ENCODE measurements at places on chromosomes 1 and 21. TPM values are rescaled to one million over a fixed set of nuclear protein-coding genes. Genes with fewer than 3 reads are reported as not detected.
A peak's percentile ranks its signal among the peaks of the same experiment; 100 is the strongest.

The DMRTA2 gene
- total RNA-seq = not detected

The ORC1 gene
- total RNA-seq = not detected

The RHCE gene
- total RNA-seq = not detected

The SRGAP2C gene
- total RNA-seq = 9.3 TPM

The FAM72C gene
- 0.52 TPM for total RNA-seq

The S100A13 gene
- total RNA-seq = 65.3 TPM

The DNMT3L gene
- total RNA-seq = not detected

The SIPA1L2 gene
- total RNA-seq = 8.6 TPM

The CASZ1 gene
- 9.3 TPM for total RNA-seq

DNA sequence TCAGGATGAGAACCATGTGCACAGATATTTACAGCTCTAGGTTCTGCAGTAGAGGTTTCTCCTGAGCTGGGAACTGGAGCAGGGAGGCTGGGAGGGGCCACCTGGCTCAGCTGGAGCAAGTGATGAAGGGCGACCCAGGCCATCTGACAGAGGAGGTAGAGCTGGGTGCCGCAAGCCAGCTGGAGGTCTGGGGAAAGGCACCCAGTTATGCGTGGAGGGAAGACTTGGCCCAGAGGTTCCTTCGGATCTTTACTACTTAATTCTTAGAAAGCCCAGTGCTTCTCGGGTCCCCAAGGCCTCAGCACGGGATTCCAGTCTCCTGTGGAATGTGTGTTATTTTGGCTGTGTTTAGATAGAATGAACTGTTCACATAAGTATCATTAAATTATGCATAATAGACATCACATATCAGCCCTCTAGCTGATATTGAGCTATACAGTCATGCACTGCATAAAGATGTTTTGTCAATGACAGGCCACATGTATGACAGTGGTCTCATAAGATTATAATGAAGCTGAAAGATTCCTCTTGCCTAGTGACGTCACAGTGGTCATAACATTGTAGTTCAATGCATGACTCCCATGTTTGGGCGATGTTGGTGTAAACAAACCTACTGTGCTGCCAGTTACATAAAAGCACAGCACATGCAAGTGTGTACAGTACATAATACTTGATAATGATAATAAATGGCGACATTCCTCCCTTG, 245.1 kb downstream of the RHOU start:
- no peaks in the 10 kb centered on the region for H3K36me3 ChIP-seq
- no peak overlapping the region for H3K27ac ChIP-seq
- no peak for DNase-seq
- H3K4me3 ChIP-seq = no peak overlapping the region
- peaks cover 9% of the 10 kb centered on the region for H3K4me1 ChIP-seq
- H3K27me3 ChIP-seq = no peaks in the 10 kb centered on the region

- H3K36me3 ChIP-seq = no peaks in the 10 kb centered on the region
- no peak overlapping the region for H3K4me3 ChIP-seq
- peaks cover 3% of the 10 kb centered on the region for H3K4me1 ChIP-seq
- H3K27ac ChIP-seq = peak overlapping the region; percentile 2
- no peaks in the 10 kb centered on the region for H3K27me3 ChIP-seq
- no peak for DNase-seq
Observed at GRCh38 chr1:236009857-236010256, 55.0 kb downstream of the NID1 start.

- H3K27me3 ChIP-seq = no peaks in the 10 kb centered on the region
- DNase-seq = no peak
- H3K4me1 ChIP-seq = peaks cover 4% of the 10 kb centered on the region
- H3K36me3 ChIP-seq = no peaks in the 10 kb centered on the region
Observed at GRCh38 chr1:202343652-202344349, 2.1 kb upstream of the UBE2T start.

- no peak overlapping the region for H3K4me3 ChIP-seq
- no peak overlapping the region for H3K27ac ChIP-seq
- no peak for DNase-seq
- no peaks in the 10 kb centered on the region for H3K36me3 ChIP-seq
- H3K27me3 ChIP-seq = no peaks in the 10 kb centered on the region
Observed at GRCh38 chr1:114495486-114495885, 15.5 kb downstream of the TRIM33 start.

- no peak overlapping the region for H3K4me3 ChIP-seq
- H3K4me1 ChIP-seq = peaks cover 15% of the 10 kb centered on the region
- no peaks in the 10 kb centered on the region for H3K36me3 ChIP-seq
- no peaks in the 10 kb centered on the region for H3K27me3 ChIP-seq
Observed at GRCh38 chr1:65213271-65214023, 65.4 kb downstream of the AK4 start.

DNA sequence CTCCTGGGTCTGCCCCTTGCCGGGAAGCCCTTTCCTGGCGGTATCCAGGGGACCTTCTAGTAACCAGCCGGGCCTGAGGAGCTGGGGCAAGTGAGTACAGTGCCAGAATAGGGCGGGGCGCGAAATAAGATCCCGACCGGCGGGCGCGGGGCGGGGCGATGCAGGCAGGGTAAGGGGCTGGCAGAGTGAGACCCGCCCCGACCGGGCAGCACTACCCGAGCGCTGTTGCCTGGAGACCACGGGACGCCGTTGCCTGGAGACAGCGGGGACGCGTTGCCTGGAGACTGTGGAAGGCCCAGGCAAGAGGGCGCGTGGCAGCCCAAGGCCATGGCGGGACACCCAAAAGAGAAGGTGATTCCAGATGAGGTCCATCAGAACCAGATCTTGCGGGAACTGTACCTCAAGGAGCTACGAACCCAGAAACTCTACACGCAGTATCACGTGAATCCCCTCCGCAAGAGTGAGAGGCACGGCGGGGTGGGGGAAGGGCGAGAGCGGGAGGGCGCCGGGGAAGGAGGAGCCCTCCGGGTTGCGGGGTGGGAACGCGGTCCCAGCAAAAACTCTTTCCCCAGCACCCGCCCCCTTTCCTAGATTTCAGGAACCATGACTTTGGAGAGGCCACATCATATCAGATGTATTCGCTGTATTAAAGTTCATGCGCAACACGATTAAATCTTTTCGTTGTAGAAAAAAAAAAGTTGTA, 24.3 kb downstream of the EBNA1BP2 start:
- DNase-seq = peak; percentile 85
- no peak overlapping the region for H3K4me3 ChIP-seq
- peaks cover 9% of the 10 kb centered on the region for H3K4me1 ChIP-seq

DNA sequence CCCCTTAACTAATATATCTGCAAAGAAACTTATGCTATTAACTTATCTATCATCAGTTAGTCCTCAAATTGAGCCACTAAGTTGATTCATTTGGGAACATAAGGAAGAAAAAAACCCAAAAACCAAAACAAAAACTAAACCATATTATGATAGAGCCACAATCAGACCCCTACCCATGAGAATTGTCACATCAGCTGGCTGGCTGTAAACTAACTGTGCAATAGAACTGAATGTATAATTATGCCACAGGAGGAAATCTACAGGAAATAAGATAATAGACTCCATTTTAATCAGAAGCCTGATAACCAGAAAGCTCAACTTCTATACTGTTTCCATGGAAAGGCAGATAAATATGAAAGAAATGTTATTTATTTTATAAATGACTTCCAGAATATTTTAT, 110.0 kb downstream of the RGL1 start:
- no peak for DNase-seq
- peaks cover 7% of the 10 kb centered on the region for H3K4me1 ChIP-seq
- no peak overlapping the region for H3K4me3 ChIP-seq

DNA sequence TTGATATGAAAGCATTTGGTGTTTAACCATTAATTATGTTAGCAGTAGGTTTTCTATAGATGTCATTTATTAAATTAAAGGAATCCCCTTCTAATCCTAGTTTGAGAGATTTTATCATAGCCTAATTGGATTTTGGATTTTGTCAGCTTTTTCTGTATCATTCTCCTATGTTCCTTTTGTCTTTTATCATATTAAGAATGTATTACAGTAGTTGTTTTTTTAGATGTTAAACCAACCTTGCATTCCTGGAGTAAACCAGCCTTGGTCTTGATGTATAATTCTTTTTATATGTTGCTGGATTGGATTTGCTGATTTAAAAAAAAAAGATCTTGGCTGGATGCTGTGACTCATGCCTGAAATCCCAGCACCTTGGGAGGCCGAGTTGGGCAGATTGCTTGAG, 5.6 kb downstream of the SETDB1 start:
- peaks cover 25% of the 10 kb centered on the region for H3K4me1 ChIP-seq
- DNase-seq = no peak
- H3K36me3 ChIP-seq = peaks cover 5% of the 10 kb centered on the region
- H3K4me3 ChIP-seq = no peak overlapping the region
- no peaks in the 10 kb centered on the region for H3K27me3 ChIP-seq
- no peak overlapping the region for H3K27ac ChIP-seq

DNA sequence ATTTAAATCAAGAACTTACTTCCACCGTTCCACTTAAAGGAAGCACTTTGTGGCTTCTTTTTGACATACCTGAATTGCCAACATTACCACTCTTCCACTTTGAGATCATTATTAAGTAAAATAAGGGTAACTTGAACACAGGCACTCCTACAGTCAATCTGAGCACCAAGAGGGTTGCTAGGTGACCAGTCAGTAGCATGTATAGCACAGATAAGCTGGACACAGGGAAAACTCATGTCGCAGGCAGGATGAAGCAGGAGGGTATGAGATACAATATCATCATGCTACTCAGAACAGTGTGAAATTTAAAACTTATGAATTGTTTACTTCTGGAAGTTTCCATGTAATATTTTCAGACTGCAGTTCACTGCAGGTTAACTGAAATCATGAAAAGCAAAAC, 47.0 kb upstream of the RAP1GAP start:
- no peaks in the 10 kb centered on the region for H3K36me3 ChIP-seq
- H3K27ac ChIP-seq = no peak overlapping the region
- H3K4me1 ChIP-seq = no peaks in the 10 kb centered on the region
- DNase-seq = no peak
- no peaks in the 10 kb centered on the region for H3K27me3 ChIP-seq

GRCh38 chr1:207619871-207620542, 24.9 kb upstream of the CR1L start:
- H3K4me3 ChIP-seq = no peak overlapping the region
- no peaks in the 10 kb centered on the region for H3K36me3 ChIP-seq
- H3K27me3 ChIP-seq = no peaks in the 10 kb centered on the region
- H3K4me1 ChIP-seq = no peaks in the 10 kb centered on the region

DNA sequence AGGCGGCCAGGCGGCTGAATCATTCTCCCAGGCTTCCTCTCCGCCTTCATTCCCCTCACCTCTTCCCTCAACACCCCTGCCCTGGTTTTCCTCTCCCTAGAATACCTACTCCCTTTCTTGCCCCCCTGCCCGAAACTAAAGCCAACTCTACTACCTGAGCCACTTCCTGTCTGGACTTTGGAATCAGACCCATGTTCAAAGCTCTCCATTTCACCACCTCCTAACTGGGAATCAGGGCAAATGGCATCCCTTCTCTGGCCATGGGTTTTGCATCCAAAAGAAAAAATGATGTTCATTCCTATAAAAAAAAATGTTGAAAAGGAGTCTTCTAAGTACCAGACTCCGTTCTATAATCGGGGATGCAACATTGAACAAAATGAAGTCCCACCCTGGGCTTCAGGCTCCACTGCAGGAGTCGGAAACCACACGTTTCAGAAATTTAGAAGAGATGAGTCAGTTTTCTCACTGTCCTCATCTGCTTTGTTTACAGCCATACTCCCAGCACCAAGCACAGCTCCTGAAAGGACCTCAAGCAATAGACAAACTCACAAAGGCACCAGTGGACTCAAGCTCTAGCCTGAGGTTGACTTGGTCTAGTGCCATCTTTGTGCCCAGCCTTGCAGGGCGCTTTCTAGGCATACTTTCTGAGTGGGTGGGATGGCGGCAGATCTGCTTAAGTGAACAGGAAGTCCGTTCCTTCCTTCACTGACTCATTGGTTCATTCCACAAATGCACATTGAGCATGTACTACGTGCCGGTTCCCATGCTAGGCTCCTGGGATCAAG, 176.2 kb downstream of the IGSF21 start:
- no peaks in the 10 kb centered on the region for H3K27me3 ChIP-seq
- H3K4me1 ChIP-seq = no peaks in the 10 kb centered on the region
- no peak for DNase-seq
- no peak overlapping the region for H3K4me3 ChIP-seq

DNA sequence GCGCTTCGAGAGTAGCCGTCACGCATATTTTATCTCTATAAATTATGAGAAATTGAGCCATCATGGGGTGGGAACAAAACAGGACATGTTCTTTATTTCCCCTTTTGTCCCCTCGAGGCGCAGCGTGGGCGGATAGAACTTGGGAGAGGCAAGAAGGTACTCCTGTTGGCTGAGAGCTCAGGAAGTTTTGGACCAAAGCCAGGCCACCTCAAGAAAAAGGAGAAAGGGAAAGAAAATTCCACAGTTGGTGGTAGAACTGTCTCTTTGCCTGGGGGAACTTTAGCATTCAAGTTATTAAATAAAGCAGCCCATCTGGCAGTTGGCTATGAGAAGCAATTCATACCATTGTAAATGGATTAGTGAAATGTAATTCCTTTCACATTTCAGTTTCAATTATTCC, 76.4 kb upstream of the DSCAM start:
- H3K4me3 ChIP-seq = no peak overlapping the region
- no peaks in the 10 kb centered on the region for H3K4me1 ChIP-seq
- H3K27me3 ChIP-seq = no peaks in the 10 kb centered on the region
- no peaks in the 10 kb centered on the region for H3K36me3 ChIP-seq

DNA sequence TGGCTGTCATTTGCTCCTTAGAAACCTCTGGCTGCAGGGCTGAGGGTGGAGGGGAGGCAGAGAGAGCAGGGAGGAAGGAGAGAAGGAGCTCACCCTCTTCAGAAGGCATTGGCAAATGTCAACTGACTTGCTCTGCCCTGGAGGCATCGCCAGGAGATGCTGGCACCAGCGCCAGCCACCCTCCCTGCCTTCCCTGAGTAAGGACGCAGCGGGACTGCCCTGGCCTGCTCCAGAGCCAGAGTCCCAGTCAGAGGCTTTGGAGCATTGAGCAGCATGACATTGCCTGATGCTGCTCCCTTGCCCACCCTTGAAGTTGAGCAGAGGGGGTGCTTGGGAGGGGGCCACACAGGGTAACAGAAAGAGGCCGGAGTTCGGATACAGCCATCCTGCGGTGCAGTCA, 62.3 kb downstream of the DISP3 start:
- H3K4me3 ChIP-seq = no peak overlapping the region
- no peaks in the 10 kb centered on the region for H3K4me1 ChIP-seq
- no peaks in the 10 kb centered on the region for H3K36me3 ChIP-seq
- no peak for DNase-seq
- no peak overlapping the region for H3K27ac ChIP-seq
- no peaks in the 10 kb centered on the region for H3K27me3 ChIP-seq

DNA sequence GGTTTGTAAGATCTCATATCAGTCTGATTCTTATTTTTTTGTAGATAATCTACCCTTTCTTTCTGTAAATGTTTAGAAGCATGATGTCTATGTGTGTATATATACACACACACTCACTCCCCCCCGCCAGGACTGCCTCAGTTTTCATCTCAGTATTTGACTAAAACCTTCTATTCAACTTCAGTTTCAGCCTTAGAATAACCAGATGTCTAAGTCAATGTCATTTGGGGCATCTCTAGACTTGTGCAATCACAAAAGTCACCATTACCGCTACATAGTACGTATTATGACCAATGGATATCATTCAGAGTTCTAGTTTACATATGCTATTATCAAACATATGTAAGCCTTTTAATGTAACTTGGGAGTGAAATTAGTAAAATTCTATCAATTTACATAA, 53.3 kb upstream of the BOLA1 start:
- H3K36me3 ChIP-seq = no peaks in the 10 kb centered on the region

- no peak overlapping the region for H3K27ac ChIP-seq
- no peaks in the 10 kb centered on the region for H3K36me3 ChIP-seq
- H3K4me3 ChIP-seq = no peak overlapping the region
- H3K27me3 ChIP-seq = no peaks in the 10 kb centered on the region
- no peaks in the 10 kb centered on the region for H3K4me1 ChIP-seq
Observed at GRCh38 chr1:20405893-20406604, 80.0 kb downstream of the CAMK2N1 start.
